ENCODE measurements at places on chromosomes 2 and 18.

- DNase-seq, result no peak
These were observed 104.4 kb downstream of the AFF3 start for GRCh38 chr2:100038011-100038410.

DNA sequence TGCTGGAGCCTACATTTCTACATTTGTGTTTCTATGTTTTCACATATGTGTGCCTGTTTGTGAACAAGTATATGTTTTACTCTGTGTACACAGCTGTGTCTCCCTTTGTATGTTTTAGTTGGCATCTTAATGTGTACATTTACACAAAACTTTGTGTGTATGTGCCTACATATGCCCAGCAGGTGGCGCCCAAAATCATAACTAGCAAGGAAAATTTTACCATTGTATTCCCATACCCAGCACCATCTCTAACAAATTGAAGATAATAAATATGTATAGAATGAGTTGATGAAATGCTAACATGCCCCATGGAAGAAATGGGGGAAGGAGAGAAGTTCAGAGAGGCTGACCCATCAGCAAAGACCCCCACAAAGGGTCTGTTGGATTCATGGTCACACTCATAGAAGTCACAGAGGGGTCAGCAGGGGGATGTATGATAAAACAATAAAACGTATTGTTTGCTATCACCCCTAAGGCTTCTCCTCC is 48.1 kb downstream of the PKDCC start:
- DNase-seq, result peak; percentile 71

DNA sequence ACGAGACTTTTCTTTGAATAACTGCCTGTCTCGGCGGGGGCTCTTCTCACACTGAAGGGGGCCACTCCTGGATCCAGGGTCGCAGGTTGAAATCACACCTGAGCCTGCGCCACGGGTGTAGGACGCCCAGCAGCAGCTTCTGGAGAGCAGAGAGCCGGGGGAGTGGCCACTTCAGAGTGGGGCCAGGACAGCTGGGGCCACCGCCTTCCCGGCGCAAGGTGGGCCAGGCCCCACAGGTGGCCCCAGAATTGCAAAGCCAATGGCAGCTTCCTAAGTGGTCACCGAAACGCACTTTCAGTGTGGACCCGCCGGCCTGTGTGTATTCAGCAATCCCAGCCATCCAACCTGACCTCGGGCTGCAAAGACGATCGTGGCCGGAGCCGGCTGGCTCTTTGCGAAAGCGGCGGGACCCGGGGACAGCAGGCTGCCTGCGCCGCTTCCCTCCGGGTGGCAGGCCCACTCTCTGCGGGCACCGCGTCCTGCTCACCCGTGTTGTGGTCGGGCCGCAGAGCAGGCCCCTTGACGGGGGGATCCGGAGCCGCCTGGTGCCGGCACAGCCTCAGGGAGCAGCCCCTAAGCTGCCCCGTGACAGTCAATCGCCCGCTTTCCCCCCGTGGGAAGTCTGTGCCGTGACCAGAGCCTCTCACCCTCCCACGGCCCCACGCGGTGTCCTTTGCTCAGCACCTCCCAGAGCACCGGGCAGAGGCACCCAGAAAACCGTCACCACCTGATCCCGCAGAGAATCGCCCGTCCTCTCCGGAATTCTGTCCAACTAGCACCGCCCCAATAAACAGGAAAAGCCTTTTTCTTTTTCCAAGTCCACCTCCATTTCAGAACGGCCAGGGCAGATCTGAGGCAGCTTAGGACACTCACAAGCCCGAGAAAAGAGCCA is 144.7 kb downstream of the ZNF516 start:
- no peak for DNase-seq

GRCh38 chr2:176677746-176678265 is 408.6 kb downstream of the MTX2 start:
- DNase-seq, result peak; percentile 49

GRCh38 chr2:122100346-122100745 is 344.9 kb downstream of the TSN start:
- peak; percentile 46 for DNase-seq

DNA sequence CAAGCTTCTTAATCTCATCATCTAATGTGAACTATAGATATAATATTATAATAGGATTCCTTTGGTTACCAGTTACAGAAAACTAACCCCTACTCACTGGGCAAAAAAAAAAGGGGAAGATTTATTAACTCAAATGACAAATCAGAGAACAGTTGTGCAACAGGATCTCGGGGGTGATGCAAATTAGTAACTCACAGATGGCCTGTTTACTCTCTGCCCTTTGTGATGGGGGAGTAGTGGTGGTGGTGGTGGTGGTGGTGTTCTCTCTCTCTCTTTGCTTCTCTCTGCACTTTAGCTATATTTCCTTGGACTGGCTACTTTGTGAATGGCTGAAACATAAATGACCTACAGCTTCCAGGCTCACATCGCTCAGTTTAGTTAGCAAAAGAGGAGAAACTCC is 59.0 kb downstream of the TMEM247 start:
- peak; percentile 18 for DNase-seq

GRCh38 chr2:210170196-210170445 is 1.1 kb downstream of the KANSL1L start:
- no peak for DNase-seq

DNA sequence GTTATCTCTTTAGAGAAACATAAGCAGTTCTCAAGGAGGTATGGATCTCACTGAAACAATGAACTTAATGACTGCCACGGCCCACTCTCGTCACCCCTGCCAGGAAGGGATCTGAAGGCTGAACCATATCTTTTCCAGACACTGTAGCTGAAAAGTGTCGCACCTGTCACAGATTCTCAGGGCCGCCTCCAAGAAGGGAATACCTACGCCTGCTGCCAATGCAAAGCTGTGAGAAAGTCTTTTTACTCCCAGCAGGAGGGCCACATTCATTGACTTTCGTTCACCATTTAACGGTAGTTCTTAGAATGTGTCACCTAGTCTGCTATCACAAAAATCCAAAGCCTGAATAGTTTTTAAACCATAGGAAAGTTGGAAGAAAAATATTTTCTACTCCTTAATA is 66.7 kb upstream of the SH3BP4 start:
- no peak for DNase-seq

DNA sequence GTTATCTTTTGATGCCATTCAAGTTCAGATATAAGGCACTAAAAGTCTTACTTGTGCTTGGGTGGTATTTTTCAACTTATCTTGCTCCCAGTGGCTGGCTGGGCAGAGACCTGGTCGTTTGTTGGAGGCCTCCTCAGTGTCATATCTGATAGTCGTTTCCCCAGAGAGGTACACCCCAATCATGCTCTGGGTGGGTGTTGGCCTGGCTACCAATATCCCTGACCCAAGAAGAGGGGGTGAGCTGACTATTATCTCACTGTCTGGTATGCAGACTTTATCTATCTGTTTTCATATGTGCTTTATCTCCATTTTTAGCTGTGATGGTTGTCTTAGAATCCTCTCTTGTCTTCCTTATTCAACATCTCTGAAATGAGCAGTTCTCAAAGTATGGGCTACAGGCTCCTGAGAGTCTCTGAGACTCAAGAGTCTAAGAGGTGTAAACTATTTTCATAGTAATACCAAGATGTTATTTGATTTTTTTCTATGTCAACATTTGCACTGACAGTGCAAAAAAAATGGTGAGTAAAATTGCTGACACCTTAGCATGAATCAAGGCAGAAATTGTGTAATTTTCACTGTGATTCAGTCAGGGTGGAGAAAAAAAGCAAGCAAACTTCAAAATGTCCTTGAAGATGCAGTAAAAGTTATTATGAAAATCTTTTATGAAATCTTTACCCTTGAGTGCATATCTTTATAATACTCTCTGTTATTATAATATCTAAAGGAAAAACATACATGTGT is 12.3 kb upstream of the PLEK start:
- peak; percentile 7 for DNase-seq

GRCh38 chr2:175834477-175834876 is 167.6 kb downstream of the LNPK start:
- DNase-seq, result no peak

DNA sequence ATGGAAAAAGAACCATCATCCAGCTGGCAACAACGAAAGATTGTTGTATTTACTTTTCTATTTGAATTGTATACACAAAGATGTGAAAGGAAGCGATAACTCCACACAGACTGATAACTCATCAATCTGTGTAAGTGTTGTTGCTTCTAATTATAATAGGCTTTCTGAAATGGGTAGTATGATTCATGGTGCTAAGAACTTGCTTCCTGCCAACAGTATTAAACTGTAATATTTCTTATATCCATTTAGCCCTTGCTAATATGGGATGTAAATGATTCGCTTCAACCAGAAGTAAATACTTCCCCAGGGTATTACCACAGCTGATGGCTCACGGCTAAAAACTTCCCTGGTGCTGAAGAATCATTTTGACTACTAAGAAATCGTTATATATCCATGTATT is 70.2 kb downstream of the TMEM163 start:
- no peak for DNase-seq

DNA sequence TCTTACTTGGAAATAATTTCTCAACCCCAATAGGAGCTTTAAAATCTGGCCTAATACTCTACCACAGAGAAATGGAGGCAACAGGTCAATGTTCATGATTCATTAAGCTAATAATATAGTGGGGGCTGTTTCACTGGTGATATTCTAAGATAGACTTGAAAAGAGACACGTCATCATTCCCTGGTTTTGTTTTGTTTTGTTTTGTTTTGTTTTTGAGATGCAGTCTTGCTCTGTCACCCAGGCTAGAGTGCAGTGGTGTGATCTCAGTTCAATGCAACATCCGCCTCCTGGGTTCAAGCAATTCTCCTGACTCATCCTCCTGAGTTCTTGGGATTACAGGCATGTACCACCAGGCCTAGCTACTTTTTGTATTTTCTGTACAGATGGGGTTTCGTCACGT is 37.5 kb upstream of the SOS1 start:
- no peak for DNase-seq

DNA sequence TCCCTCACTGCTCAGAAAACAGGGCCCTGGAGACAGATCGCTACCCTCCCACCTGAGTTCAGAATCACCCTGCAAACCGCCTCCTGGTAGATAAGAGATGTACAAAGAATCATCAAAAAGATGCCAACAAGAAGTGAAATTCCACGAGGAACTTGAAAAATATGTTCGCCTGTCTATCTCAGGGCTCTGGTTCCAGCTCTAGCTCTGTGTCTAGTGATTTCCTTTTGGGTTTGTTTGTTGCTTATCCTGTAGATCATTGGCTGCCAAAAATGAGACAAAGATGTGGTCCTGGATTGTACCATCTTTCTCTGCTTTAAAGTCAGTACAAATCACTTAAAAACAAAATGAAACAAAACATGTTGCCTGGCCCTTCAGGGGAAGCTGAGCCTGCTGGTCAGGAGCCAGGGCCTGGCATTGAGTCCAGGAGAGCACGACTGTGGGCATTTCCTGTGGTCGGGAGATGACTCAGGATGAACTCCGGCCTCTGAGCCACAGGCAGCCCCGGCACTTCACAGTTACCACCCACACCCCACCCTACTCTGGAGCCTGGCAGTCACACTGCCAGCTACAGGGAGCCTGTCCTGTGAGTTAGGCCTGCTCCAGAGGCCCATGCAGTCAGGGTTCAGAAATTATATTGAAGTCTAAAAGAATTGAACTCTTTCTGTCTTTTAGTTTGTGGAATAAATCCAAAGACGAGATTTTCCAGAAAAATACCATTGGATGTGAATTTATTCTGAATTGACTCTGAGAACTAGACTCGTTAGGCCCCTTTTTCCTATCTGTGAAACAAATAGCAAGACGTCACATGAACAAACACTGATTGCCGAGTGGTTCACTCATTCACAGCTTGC is 8.0 kb upstream of the ITGB6 start:
- peak; percentile 76 for DNase-seq

GRCh38 chr2:37168217-37168981 is 11.6 kb upstream of the EIF2AK2 start:
- DNase-seq, result peak; percentile 31

Data from fibroblast of skin of right biceps (primary cell).